Ovary (tissue), 10 donors: ENCODE measurements at places on chromosomes 4 and X. TPM values are rescaled to one million over a fixed set of nuclear protein-coding genes. Genes with fewer than 3 reads are reported as not detected.

DNA sequence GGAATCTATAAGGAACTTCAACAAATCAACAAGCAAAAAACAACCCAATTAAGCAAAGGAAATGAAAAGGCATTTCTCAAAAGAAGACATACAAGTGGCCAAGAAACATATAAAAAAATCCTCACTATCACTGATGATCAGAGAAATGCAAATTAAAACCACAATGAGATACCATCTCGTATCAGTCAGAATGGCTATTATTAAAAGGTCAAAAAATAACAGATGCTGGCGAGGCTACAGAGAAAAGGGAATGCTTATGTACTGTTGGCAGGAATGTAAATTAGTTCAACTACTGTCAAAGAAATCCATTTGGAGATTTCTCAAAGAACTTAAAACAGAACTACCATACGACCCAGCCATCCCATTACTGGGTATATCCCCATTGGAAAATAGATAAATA lies 292.4 kb upstream of the FAT1 start:
- no peaks in the 10 kb centered on the region for H3K4me1 ChIP-seq
- H3K4me3 ChIP-seq: no peak overlapping the region
- H3K27me3 ChIP-seq: no peaks in the 10 kb centered on the region
- H3K27ac ChIP-seq: no peak overlapping the region
- H3K36me3 ChIP-seq: no peaks in the 10 kb centered on the region

DNA sequence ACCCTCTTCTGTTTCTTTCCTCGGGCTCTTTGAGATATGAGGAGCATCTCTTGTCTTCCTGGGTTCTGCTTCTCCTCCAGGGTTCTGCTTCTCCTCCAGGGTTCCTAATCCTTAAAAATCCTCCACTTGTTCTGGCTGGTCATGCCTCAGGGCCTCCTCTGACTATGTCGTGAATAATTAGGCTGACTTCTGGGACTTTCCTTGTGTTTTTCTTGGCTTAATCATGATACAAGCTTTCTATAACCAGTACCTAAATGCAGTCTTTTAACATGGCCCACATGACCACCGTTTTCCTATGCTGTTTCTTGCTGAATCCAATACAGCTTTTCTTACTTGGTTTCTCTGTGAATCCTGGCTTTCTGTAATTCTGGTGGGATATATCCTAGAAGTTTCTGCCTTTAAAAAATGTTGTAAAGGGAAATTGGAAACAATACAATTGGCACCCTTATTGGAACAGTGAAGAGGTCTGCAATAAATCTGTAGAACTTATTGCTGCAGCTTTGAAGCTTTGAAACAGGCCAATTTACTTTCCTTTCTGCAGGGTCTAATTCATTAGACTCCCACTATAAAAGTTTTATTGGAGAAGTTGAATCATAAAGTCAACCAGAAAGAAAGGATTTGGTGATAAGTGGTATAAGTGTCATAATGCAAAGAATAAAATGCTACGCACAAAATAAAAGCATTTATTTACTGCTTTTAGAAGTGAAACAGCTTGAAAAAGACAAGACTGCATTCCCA lies 213.1 kb downstream of the UGT8 start:
- no peak overlapping the region for H3K4me3 ChIP-seq
- no peaks in the 10 kb centered on the region for H3K36me3 ChIP-seq
- H3K4me1 ChIP-seq: no peaks in the 10 kb centered on the region
- no peaks in the 10 kb centered on the region for H3K27me3 ChIP-seq
- DNase-seq: no peak
- H3K27ac ChIP-seq: no peak overlapping the region

- H3K4me1 ChIP-seq: peaks cover 4% of the 10 kb centered on the region
- no peaks in the 10 kb centered on the region for H3K36me3 ChIP-seq
- no peaks in the 10 kb centered on the region for H3K27me3 ChIP-seq
- H3K27ac ChIP-seq: no peak overlapping the region
- no peak overlapping the region for H3K4me3 ChIP-seq
Observed at GRCh38 chrX:107678957-107679740, 50.8 kb downstream of the PRPS1 start.

GRCh38 chr4:14783011-14783877 lies 219.0 kb upstream of the CPEB2 start:
- no peaks in the 10 kb centered on the region for H3K27me3 ChIP-seq
- H3K4me1 ChIP-seq: no peaks in the 10 kb centered on the region
- H3K4me3 ChIP-seq: no peak overlapping the region
- DNase-seq: no peak
- no peaks in the 10 kb centered on the region for H3K36me3 ChIP-seq

DNA sequence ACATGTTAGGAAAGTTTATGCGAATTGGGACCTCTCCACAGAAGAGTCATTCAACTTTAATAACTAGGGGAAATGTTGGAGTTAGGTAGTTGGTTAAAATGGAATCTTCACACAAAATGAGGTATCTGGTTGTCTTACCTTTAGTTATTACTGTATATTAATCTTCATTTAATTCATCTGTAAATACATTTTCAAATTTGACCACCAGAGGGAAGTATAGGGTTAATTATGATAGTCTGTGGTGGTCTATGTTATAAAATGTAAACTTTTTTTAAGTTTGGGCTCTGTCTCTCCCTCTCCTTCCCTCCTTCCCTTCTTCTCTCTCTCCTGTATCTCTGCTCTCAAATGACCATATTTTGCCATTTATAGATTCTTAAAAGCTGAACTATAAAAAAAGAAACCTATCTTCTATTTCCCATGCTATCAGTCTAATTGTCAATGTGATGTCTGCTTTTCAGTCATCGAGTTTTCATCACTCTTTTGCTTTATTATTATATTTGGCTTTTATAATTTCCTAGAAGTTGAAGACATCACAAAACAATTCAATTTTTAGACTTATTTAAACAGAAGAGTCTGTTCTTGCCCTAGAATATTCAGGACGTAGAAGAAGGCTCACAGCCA lies 49.8 kb downstream of the TMEM144 start:
- H3K36me3 ChIP-seq: no peaks in the 10 kb centered on the region
- DNase-seq: no peak
- H3K27me3 ChIP-seq: no peaks in the 10 kb centered on the region

GRCh38 chr4:25180524-25181131 lies 20.4 kb upstream of the SEPSECS start:
- H3K27ac ChIP-seq: no peak overlapping the region
- no peaks in the 10 kb centered on the region for H3K4me1 ChIP-seq
- H3K27me3 ChIP-seq: no peaks in the 10 kb centered on the region
- no peak for DNase-seq
- no peaks in the 10 kb centered on the region for H3K36me3 ChIP-seq

DNA sequence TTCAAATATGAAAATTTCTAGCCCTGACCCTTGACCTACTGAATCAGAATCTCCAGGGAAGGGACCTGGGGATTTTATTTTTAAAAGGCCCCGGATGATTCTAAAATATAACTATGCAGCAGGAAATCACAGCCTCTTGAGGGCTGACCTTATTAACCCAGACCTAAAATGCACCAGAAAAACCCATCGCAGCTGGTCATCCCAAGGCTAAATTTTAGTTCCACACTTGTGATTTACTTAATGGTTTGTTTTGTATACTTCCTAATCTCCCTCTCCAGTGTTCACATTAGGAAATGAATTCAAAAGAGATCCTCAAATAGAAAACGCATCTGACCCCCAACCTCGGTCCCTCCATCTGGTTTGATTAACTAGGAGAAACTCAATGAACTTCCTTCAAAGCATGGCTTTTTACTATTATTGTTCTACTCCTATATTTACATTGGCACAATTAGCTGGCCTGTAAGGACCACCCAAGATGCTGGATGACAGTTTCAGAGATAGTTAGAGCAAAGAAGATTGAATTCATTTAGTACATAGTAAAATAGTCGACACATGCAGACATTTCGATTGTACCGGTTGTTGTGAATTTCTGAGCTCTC lies 147.8 kb upstream of the MED14 start:
- no peaks in the 10 kb centered on the region for H3K4me1 ChIP-seq
- H3K27ac ChIP-seq: no peak overlapping the region
- no peaks in the 10 kb centered on the region for H3K27me3 ChIP-seq
- H3K36me3 ChIP-seq: no peaks in the 10 kb centered on the region
- H3K4me3 ChIP-seq: no peak overlapping the region

- no peaks in the 10 kb centered on the region for H3K27me3 ChIP-seq
- H3K36me3 ChIP-seq: no peaks in the 10 kb centered on the region
- peaks cover 2% of the 10 kb centered on the region for H3K4me1 ChIP-seq
- no peak overlapping the region for H3K27ac ChIP-seq
- DNase-seq: no peak
- H3K4me3 ChIP-seq: no peak overlapping the region
Observed at GRCh38 chr4:152074573-152074972, 313.8 kb upstream of the GATB start.

Gene LRRC66
- total RNA-seq: 0.11 TPM

Gene MTMR8
- 4.2 TPM for total RNA-seq

Gene XAGE1B
- total RNA-seq: not detected

Gene SOX3
- not detected for total RNA-seq

Gene AFF2
- total RNA-seq: 12.3 TPM

Gene COQ2
- 9.4 TPM for total RNA-seq
